ENCODE measurements at places on chromosomes 16 and 17. TPM values are rescaled to one million over a fixed set of nuclear protein-coding genes. Genes with fewer than 3 reads are reported as not detected.

Gene GNPTG
- 76.0 TPM for total RNA-seq

Gene OTOA
- 0.07 TPM for total RNA-seq

Gene RRAD
- 0.80 TPM for total RNA-seq

DNA sequence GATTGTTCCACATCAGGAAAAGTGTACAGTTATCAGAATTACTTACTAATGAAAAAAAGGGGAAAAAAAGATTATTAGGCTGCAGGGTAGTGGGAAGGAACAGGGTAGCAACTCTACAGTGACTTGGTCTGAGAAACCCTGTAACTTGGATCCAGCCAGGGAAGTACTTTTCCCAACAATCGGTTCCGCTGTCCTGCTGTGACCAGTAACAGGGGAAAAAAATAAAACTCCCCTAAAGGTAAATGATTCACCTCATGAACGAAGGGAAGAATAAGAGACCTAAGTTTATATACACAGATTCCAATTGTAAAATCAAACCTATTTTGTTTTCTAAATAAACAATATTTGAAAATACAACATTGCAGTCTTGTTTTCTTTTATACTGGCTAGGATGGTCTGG, 189.9 kb downstream of the WWOX start:
- no peak for DNase-seq

DNA sequence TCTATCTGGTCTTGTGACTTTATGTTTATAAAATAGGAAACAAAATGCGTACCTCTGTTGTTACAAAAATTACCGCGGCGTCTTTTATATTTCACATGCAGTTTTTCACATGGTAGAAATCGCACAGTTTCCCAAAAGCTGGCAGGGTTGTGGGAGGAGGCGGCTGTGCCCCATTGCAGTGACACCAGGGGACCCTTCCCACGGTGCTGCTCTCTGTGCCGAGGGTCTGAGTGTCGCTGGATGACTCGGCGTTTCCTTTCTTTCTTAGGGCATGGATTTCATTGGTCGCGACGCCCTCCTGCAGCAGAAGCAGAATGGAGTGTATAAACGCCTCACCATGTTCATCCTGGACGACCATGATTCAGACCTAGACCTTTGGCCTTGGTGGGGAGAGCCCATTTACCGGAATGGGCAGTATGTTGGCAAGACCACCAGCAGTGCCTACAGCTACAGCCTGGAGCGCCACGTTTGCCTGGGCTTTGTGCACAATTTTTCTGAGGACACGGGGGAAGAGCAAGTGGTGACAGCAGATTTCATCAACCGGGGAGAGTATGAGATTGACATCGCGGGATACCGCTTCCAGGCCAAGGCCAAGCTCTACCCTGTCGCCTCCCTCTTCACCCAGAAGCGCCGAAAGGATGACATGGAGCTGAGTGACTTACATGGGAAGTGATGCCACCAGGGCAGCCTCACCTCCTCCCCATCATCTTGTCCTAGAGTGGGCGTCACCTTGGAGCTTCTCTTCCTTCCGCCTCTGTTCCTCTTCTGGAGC, 17.2 kb upstream of the CLEC18C start:
- DNase-seq, result no peak

GRCh38 chr16:52453644-52454043, 93.3 kb downstream of the TOX3 start:
- no peak for DNase-seq

DNA sequence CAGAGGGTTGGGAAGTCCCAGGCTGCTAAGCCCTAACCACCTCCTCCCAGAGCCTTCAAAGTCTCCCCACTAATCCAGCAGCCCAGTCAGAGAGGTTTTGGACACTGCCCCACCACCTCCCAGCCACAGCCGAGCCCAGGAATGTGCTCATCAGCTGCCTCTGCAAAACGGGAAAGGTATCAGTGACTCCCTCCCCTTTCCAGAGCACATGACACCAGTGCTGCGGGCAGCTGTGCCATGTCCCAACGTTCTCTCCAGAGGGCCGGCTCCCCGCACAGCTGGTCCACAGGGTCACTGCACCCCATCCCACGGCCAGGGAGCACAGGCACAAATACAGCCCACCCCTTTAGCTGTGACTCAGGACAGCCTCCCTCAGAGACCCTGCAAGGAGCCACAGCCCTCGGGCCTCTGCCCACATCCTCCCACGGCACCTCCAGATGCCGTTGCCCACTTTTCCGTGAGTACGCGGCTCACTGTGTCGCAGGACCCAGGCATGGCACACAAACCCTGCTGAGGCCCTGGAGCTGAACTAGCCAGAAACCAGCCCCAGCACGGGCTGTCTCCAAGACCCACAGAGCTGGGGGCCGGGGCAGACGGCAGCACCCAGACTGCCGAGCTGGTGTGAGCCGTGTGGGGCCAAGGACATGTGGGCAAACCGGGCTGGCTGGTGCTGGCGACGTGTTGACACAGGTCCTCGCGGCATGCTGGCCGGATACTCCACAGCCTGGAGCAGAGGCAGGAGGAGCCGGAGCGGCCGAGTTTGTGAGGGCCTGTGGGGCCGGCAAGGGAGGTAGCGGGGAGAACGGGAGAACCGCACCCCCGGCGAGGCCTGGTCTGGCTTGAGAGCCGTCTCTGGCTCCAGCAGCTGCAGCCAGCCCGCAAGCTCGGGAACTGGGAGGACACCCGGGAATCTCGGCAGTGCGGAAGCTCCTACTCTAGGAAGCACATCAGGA, 6.3 kb upstream of the PPP1R27 start:
- no peak for DNase-seq

- DNase-seq, result peak; percentile 56
Measured at GRCh38 chr16:1610899-1611632, 806 bp downstream of the IFT140 start.

GRCh38 chr16:68013440-68013839, 2.3 kb downstream of the DPEP2NB start:
- DNase-seq, result no peak
